ENCODE measurements at places on chromosomes 7 and 10.

DNA sequence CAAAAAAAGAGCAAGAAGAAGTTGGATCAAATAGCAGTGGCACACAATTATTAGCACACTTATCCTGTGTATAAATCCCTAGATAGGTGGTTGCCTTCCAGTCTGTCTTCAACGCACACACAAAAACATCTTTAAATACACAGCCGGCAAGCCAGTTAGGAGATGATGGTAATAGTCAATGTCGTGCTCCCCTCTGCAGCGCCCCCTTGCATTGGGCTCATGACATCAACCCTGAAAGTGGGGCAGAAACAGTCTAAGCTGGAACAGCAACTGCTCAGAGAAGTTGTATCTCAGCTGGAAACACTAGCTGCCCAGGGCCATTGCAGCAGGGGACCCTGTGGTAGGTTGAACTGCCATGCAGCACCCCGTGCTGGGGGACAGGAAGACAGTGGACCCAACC, 179.5 kb upstream of the YAE1 start:
- no peak for DNase-seq

- DNase-seq: no peak
Observed at GRCh38 chr7:140003913-140004382, 58.8 kb downstream of the PARP12 start.

- DNase-seq: no peak
Observed at GRCh38 chr7:794671-795329, 37.5 kb upstream of the SUN1 start.

DNA sequence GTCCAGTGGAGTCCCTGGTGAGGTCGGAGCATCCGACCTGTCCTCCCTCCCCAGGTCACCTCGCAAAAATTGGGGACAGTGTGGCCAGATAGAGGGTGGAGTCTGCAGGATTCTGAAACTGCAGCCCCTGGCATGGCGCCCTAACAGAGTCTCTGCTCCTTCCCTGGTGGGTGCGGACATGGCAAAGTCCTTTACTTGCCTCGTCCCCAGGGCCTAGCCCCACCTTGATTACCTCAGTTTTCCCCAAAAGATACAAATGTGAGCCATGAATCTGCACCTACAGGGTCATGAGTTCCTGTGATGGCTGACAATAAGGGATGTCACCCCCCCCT, 47.7 kb downstream of the NPVF start:
- DNase-seq: peak; percentile 7

DNA sequence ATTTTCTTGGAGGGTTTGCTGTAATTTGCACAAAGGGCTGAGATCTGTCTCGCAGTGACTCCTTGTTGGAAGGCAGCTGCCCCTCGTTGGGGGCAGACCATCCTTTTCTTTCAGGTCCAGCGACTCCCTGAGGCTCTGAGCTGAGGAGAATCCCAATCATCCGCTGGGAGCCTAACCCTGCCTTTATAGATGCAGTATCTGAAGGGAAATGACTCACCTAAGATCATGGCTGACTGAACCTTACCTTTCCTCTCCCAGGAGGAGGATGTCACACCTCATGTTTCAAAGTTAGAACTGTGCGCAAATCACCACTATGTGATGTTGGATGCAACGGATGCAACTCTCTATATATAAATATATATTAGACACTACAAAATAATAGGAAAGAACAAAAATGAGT, 36.4 kb upstream of the MXI1 start:
- DNase-seq: no peak

- no peak for DNase-seq
Observed at GRCh38 chr7:108463613-108464012, 7.4 kb upstream of the NRCAM start.

DNA sequence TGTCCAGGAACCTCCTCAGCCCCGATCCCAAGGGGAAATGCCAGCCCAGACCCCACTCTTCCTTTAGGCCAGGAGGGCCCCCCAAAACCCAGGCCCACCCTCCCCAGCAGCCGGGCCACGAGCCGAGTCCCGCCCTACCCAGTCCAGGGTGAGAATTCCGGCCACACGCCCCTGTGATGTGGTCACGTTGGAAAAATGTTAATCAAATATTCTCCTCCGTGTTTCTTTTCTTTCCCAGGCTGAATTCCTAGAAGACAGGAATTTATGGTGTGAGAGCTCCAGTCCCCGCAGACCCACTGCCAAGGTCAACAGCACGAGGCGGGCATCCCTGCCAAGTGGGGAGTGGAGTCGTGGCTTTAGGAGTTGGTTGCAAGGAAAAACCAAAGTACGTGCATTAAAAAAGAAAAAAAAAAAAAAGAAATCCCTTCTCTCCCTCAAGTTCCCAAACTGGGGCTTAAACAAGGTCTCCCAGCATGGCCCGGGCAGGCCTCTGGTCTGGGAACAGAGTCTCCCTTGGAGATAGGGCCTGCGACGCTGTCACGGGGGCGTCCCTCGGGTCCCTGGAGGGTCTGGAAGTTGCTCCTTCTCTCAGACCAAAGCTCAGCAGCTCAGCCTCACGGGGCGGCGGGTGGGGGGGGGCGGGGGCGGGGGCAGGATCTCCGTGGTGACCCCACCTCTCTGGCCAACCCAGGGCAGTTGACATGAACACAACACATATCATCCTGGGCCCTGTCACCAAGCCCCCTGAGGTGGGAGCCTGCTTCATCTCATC, 28.1 kb upstream of the ELN start:
- no peak for DNase-seq

GRCh38 chr7:73303546-73303945, 5.1 kb downstream of the NSUN5 start:
- no peak for DNase-seq

GRCh38 chr7:135420786-135421185, 89.1 kb downstream of the CNOT4 start:
- DNase-seq: no peak

- no peak for DNase-seq
Observed at GRCh38 chr7:2934211-2934731, 90.2 kb upstream of the GNA12 start.

GRCh38 chr10:5500162-5500670, 846 bp upstream of the CALML5 start:
- DNase-seq: no peak

- peak; percentile 65 for DNase-seq
Observed at GRCh38 chr10:17003151-17003550, 126.5 kb downstream of the CUBN start.

GRCh38 chr7:30196408-30196807, 61.6 kb downstream of the MTURN start:
- no peak for DNase-seq

DNA sequence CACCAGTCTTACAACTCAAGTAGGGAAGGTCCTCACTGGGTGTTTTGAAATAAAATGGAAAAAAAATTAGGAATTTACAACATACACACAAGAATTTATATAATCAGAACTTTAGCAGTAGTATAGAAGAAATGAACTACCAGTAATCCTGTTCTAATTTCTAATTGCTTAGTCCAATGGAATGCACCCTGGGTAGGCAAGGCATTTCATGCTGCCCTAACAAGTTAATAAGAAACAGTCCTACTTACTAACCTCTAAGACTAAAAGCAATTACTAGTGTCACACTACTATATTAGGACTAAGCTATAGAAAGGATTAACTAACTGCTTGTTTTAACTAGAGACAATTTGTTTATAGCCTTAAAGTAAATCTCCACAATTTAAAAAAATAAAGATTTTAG, 158.1 kb downstream of the BTAF1 start:
- DNase-seq: no peak

DNA sequence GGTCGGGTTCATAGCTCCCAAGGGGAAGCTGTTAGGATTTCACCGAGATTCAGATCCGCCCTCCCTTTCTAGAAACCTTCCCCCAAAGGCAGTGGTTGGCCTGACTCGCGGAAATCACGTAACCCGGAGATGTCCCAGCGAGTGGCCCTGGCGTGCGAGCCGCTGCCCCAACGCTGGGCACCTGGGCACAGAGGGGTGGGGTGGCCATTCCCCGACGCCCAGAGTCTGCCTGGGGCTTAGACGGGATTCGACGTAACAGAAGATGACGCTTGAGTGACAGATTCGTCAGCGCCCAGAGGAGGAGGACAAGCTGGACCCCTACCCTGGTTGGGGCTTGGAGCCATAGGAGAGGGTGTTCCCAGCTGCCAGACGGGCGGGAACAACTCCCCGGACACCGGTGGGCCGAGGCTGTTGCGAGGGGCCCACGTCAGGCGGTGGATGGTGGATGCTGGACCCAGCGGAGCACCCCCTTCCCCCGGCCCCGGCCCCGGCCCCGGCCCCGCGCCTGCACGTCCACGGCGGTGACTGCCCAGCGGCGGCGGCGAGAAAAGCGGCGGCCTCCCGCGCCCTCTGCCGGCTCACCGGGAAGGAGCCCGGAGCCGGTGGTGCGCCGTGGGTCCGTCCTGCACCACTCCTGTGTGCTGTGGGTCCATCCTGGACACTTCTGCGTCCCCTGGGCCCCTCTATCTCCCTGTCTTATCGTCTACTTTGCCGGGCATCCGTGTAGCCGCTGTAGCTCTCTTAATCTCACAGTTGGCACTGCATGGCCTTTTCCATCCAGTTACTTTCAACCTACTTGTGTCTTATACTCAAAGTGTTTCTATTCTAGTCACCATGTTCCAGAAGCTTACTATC, 35.4 kb upstream of the KNDC1 start:
- DNase-seq: no peak

GRCh38 chr10:69600761-69601330, 27.6 kb upstream of the NEUROG3 start:
- DNase-seq: no peak

GRCh38 chr10:93977442-93977841, 16.3 kb upstream of the PLCE1 start:
- no peak for DNase-seq

DNA sequence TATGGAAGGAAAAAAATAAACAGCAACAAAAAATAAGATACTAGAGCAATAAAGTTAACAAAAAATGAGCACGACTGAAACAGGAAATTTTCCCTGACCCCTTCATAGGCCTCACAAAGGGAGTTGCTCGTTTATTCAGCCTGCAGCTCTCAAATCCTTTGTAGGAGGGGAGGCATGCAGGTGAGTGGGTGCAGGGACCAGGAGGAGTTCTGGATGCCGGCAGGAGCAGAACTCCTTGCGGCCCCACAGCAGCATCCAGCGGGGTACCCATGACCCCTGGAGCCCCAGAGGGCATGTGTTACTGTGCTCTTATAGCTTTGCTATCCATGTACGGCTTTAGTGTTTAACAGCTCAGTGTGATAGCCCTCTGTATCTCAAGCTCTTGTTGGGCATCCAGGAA, 5.8 kb downstream of the TAS2R39 start:
- DNase-seq: no peak

GRCh38 chr7:154656618-154657017, 346.3 kb downstream of the PAXIP1 start:
- DNase-seq: no peak

DNA sequence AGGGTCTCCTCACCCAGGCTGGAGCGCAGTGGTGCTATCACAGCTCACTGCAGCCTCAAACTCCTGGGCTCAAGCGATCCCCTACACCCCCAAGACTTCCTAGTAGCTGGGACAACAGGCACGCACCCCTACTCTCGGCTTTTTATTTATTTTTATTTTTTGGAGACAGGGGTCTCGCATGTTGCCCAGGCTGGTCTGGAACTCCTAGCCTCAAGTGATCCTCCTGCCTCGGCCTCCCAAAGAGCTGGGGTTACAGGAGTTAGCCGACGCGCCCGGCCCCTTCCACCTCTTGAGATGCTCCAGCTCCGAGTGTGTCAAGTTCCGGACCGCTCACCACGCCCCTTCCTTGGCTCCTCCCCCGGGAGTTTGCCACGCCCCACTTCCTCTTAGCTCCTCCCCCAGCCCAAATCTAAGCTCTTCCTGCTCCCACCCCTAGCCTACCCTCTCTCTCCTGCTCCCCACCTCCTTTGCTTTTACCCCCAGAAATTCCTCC, 6.3 kb downstream of the NAT16 start:
- DNase-seq: peak; percentile 11

DNA sequence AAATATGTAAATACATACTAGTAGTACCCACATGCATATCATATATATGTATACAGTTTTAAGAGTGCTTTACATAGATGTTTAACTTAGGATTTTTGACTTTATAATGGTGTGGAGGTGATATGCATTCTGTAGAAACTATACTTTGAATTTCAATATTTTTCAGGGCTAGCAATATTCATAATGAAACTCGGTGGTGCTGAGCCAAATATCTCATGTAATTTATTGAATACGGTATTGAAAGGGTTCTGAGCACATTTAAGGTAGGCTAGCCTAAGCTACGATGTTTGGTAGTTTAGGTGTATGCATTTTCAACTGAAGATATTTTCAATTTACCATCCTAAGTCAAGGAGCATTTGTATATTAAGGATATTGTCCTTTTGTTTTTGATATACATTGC, 36.0 kb downstream of the ZNRF2 start:
- no peak for DNase-seq

DNA sequence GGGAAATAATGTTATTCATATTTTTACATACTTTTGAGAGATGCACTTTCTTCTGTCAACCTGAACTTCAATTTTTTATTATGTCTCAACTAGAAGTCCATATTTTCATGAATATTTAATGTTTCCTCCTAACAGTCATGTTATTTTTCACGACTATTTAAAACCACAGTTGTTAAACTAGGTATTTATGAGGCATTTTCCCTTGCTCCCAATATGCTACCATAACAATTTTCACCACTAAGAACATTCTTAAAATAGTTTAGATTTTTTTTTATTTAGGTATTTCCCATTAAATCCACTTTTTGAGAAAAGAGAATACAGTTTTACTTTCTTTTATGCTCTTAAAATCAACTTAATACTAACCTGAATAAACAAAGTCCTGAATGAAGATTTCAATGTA, 89.4 kb downstream of the JAZF1 start:
- DNase-seq: no peak

- DNase-seq: no peak
Observed at GRCh38 chr10:116743266-116744064, 1.1 kb upstream of the HSPA12A start.

DNA sequence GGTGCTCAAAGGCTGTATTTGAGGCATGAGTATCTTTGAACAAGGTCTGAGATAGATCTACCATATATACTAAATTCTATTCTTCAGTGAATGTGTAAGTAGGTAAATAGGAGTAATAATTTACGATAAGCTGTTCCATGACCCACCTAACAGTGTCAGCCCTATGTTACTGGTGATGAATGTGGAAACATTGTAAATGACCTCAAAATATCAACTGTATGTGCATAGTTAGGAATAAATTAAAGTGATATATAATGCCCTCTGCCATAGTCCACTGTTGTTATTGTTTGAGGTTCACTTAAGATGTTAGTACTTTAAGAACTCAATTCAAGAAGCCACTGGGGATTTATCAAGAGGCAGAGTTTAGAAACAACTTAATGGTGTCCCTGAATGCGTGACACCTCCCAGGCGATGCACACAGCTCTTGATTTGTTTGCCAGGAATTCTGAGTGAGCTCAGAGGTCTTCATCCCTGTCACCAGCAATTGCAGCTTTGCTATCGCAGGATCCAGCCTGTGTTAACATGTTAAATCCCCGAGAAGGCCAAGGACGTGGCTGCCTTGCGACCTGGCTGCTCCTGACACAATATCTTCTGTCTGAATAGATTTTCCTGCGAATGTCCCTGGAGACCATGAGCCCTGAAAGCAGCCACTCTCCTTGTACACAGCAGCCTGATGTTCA, 104.9 kb downstream of the KLF6 start:
- no peak for DNase-seq

Data from activated CD8-positive, alpha-beta memory T cell treated with anti-CD3 and anti-CD28 coated beads for 1 hour (primary cell).